ENCODE measurements at places on chromosomes 7 and 10. TPM values are rescaled to one million over a fixed set of nuclear protein-coding genes. Genes with fewer than 3 reads are reported as not detected.

- peak; percentile 56 for DNase-seq
These were observed 40.8 kb downstream of the HK1 start for GRCh38 chr10:69318867-69319727.

DNA sequence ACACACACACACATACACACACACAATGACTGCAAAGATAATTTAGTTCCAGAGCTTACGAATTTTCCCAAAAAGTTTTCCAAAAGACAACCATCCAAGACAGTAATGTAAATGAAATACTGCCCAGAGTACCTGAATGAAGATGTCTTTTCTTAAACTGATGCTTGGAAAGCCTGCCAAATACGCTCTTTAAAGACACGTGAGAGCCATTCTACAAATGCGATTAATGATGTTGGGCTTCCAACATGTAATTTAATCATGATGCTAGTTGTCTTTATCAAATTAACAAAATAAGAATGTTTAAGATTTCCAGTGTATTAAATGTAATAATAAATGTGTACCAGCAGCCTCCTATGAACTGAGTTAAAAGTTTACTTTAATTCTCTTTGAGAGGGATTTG lies 11.1 kb downstream of the ERCC6 start:
- no peak for DNase-seq

GRCh38 chr7:466465-467191 lies 53.0 kb downstream of the PDGFA start:
- no peak for DNase-seq

The ARMC3 gene
- polyA plus RNA-seq = 17.8 TPM

DNA sequence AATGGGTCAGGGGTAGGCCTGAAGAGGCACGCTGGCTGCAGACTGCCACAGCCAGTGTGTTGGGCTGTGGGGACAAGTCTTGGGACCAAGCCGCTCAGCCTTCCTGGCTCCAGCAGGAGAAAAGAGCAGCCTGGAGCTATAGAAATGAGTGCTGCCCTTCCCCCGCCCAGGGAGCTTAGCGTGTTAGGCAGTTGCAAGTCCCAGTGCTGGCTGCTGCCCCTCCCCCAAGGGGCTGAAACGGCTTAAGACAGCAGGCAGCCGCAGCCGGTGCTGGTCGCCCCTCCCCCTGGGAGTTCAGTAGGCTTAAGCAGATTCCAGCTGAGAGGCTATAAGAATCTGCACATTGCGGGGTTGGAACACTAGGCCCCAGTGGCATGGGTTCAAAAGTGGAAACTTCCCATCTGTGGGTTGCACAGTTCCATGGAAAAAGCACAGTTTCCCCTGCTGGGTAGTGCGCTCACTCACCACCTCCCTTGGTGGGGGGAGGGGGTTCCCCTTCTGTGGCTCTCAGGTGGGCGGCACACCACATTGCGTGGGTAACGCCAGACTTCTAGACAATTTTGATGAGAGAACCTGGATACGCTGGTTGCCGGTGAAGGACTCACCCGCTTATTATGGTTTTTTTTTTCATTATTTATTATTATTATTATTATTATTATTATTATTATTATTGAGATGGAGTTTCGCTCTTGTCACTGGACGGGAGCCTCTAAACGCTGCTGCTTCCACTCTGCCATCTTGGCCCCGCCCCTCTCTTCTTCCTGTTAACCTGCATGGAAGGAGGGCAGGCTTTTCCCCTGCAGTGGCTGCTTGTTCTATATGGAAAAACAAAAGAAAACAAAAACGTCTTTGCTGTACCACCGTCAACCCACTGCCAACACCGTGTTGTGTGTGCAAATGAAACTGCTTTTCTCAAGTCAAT lies 151.1 kb downstream of the CXCL12 start:
- peak; percentile 88 for DNase-seq

GRCh38 chr10:3143366-3143765 lies 29.2 kb downstream of the PITRM1 start:
- DNase-seq = no peak

DNA sequence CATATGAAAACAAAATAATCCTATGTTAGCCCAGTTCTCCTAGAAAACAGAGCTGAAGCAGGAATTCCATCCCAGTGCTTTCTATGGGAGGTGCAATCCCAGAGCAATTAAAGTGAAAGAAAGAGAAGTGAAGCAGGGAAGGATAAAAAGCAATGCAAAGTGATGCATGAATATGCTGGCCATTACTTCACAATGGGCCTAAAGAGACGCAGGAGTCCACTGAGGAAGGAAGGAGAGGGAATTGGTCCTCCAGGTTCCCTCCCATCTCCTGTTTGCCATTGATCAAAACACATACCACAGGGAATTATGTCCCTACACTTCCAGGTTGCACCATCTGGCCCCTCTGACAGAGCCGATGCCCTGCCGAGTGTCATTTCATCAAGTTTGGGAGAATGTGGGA lies 392.2 kb upstream of the NFE2L3 start:
- no peak for DNase-seq

The ATE1 gene
- polyA plus RNA-seq = 38.7 TPM

DNA sequence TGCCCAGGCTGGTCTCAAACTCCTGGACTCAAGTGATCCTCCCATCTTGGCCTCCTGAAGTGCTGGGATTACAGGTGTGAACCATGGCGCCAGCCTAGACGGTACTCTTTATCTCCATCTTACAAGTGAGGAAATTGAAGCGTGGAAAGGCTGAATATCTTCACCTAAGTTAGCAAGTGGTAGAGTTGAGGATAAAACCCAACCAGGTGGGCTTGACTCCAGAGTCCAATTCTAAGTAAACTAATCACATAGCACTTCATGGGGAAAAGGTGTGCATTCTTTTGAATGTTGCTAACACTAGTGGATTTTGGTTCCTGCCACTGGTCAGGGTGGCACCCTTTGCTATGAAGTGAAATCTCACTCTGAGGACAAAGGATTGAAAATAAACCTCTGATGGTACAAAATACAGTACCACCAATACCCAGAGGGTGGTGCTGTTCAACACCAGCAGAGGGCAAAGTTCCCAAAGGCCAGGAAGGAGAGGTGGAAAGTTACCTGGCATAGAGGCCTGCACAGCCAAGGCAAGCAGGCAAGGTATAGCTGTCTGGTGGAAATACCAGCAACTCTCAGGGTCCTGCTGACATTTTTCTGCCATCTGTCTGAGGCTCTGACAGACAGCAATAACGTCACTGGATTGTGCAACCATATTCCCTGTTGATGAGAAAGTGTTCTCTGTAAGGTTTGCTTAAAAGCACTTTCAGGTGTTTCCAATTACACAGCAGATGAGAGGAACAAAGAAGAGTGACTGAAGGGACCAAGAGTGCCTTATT lies 17.6 kb downstream of the ZDHHC16 start:
- peak; percentile 49 for DNase-seq

DNA sequence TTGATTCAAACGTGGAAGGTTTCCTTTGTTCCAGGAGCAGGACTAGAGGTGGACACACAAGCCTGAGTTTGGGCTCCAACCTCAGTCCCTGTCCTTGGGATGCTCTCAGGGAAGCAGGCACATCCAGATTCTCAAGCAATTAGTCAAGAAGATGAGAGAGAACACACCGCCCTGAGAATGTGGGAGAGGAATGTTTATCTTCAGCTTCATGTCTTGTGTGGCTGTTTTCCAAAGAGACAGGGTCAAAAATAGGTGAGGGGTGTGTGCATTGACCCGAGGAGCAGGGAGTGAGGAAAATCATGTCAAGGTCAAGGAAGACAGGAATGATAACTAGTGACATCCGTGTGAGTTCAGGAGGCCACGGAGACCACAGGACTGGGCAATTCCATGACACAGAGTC lies 472.2 kb upstream of the C7orf33 start:
- DNase-seq = no peak

DNA sequence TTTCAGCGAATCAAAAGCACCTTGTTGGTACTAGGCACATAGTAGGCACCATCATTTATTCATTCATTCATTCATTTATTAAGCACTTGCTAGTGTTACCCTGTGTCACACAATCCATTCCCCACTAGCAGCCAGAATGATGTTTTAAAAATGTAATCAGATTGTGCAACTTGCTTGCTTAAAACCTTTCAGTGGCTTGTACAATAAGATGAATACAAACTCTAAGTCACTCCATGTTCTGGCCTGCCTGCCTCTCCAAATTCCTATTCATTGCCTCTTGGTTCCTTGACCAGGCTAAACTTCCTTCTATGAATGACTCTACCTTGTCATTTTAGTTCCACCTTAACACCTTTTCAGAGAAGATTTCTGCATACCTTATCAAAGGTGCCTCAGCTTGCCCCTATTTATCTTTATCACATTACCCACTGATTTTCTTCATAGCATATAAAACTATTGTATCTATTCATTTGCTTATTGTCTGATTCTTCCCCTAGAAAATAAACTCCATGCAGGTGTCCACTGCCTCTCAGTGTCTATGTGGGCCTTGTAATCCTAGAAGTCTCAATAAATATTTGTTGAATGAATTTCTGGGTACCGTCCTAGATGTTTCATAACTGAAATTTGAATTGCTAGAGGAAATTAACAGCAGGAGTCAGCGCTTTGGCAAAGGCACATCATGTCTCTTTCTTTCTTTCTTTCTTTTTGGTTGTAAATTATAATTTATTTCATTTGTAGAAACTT lies 169.5 kb downstream of the TMEM26 start:
- no peak for DNase-seq

DNA sequence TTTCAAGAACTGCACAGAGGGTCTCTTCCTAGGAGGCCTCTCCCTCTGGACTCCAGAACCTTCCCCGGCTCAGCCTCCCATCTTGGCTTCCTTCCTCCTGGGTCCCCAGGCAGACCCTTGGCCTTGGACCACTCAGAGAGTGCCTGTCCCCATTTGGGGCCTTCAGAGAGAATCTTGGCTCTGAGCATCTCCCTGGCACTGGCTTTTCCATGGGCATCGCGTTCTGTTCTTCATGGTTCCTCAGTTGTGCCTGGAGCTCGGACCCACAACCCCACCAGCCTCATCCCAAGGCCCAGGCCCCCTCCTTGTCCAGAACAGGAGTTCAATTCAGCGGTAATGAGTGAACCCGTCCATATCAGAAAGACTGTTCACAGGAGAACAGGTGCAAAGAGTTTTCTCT lies 73.4 kb downstream of the VIPR2 start:
- DNase-seq = no peak

- DNase-seq = no peak
These were observed 113.9 kb downstream of the KIF20B start for GRCh38 chr10:89815049-89815853.

DNA sequence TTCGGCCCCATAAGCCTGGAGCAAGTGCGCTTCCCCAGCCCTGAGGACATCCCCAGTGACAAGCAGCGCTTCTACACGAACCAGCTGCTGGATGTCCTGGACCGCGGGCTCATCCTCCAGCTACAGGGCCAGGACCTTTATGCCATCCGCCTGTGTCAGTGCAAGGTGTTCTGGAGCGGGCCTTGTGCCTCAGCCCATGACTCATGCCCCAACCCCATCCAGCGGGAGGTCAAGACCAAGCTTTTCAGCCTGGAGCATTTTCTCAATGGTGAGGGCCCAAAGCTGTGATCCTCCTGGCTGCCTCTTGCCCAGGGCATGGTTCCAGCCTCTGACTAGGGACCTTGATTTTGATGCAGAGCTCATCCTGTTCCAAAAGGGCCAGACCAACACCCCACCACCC lies 10.1 kb downstream of the IRF5 start:
- no peak for DNase-seq

- no peak for DNase-seq
These were observed 48.4 kb downstream of the ASB13 start for GRCh38 chr10:5618042-5618441.

The EBLN1 gene
- not detected for polyA plus RNA-seq

The DNAJC12 gene
- polyA plus RNA-seq = 11.0 TPM

GRCh38 chr10:79320316-79320715 lies 27.0 kb upstream of the PPIF start:
- no peak for DNase-seq

- no peak for DNase-seq
These were observed 30.0 kb downstream of the DENND10 start for GRCh38 chr10:119133949-119134348.

DNA sequence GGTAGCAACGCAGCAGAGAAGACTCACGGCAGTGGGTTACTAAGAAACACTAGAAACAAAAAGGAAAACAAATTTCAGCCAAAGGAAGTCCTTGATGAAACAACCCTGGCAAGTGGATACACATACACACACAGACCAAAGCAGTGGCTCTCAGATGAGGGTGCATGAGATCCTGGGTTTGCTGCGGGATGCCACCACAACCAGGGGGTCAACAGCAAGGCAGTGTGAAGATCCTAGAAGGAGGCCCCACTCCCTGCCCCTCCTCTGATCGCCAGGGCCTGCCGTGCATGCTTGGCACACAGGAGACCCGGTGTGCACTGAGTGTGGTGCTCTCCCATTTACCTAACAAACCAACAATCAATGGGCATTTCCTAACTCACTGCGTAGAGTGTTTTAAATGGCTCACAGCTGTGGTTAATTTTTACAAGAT lies 252.3 kb upstream of the KLF14 start:
- DNase-seq = no peak

DNA sequence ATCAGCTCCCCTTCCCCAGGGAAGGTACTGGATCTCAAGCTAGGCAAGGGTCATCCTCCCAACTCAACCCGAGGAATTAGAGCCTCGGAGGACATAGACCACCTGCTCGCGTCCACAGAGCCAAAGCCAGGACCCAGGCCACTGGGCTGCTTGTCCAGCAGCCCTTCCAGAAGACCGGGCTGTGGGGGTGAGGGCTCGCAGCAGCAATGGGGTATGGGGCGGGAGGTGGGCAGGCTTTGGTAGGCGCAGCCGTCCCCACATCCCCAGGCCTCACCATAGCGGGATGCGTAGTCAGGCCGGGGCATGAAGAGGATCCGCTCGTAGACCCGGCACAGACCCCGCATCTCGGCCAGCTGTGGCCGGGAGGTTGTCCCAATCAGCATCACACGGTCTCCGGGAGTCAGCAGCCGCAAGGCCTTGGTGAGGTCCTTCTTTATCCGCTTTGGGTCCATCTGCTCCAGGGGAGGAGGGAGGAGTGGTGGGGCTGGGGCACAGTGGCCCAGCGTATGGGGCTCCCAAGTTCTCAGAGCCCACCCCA lies 5.0 kb upstream of the ASB10 start:
- DNase-seq = no peak

The LRRD1 gene
- polyA plus RNA-seq = 0.75 TPM

DNA sequence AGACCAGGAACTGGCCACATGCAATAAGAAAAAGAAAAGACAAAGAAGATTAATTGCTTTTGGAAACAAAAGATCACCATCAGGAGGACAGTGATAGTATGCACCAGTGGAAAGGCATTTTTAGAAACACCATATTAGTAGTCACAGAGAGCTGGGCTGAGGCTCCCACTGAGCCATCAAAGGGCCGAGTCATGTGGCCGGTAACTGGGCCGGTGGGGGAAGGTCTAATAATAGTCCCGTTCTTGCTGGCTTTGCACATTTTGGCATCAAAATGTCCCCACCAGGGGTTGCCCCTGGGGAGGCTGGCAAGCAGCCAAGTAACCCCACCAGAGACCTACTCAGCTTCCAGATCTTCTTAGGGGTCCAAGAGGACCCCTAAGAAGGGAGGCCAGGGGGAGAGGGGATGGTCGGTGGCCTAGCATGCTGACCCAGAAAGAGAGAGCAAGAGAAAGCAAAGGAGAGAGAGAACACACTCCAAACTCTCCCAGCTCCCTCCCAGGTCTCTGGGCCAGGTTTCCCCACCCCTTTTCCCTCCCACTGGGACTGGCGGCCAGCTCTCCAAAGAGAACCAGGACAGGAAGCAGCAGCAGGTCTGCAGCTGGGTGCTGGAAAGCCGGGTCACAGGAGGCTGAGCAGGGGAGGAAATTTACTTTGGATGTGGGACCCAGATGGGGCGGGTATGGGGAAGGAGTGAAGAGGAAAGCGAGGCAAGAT lies 70.2 kb upstream of the FGFR2 start:
- DNase-seq = peak; percentile 55

All from left kidney (tissue), 8 donors.